ENCODE measurements at places on chromosomes 11 and 22.

- DNase-seq: peak; percentile 70
Observed at GRCh38 chr22:19766511-19767426, 6.2 kb downstream of the TBX1 start.

- DNase-seq: no peak
Observed at GRCh38 chr11:18615628-18616392, 16.2 kb downstream of the MISFA start.

DNA sequence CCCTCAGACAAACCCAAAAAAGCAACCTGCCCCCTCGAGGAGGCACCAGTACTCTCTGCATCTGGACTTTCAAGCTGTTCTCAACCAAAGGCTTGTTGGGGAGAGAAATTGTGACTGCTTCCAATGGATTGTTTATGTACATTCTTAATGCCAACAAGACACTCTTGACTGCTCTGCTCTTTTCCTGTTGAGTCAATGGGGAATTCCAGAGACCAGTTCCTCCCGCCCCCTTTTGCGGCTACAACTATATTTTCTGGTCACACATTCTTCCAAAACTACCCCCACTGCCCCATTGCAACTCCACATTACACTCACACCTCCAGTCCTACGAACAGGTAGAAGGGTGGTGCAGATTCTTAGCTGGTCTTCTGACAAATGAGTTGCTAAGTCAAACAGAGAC, 187.0 kb downstream of the DSCAML1 start:
- no peak for DNase-seq

DNA sequence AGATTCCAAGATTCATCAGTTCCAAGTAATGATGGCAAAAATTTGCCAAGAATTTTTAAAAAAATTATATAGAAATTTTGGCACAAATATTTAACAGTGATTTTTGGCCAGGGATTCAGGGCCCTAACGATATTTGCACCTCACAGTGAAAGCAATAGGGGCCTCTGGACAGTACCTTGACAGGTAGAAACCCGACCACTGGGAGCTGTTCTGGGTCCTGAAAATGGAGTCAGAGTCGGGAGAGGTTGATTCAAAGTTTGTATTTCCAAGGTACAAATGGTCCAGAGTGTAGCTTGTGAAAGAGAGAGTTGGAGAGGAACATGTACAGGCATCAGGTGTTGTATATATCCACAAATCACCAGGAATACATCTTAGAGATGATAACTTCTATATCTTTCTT, 41.6 kb downstream of the MRGPRX2 start:
- no peak for DNase-seq

DNA sequence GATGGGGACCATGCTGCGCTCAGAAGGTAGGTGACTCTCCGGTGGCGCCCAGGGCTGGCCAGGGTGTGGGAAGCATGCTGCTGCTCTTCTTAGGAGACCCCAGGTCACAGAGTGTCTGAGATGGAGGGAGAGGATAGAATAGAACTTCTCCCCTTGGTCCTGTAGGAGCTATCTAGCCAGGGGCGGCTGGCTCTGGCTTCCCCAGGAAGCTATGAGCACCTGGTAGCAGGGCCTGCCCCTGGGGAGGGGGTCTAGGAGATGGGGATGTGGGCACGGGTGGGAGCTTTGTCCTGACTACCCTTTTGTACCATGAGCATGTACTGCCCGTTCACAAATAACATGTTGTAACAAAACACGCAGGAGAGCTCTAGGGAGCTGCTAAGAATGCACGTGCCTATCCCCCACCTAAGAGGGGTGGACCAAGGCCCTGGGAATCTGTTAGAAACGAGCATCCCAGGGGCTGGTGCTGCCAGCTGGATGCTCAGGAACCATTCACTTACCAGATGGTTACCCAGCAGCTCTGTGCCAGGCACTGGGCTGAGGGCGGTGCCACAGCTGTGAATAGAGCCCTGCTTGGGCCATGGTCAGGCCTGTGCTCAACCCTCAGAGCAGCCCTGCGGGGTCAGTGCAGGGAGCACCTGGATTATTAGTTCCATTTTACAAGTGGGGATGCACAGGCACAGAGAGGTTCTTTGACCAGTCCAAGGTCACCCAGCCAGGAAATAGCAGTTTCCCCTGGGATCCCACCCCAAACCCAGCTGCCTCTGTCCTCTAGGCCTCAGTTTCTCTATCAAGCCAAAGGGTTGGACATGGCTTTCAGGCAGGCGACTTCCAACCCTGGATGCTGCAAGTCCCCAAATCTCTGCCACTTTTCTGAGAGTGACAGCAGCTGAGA, 2.2 kb downstream of the SLC39A13 start:
- DNase-seq: no peak

DNA sequence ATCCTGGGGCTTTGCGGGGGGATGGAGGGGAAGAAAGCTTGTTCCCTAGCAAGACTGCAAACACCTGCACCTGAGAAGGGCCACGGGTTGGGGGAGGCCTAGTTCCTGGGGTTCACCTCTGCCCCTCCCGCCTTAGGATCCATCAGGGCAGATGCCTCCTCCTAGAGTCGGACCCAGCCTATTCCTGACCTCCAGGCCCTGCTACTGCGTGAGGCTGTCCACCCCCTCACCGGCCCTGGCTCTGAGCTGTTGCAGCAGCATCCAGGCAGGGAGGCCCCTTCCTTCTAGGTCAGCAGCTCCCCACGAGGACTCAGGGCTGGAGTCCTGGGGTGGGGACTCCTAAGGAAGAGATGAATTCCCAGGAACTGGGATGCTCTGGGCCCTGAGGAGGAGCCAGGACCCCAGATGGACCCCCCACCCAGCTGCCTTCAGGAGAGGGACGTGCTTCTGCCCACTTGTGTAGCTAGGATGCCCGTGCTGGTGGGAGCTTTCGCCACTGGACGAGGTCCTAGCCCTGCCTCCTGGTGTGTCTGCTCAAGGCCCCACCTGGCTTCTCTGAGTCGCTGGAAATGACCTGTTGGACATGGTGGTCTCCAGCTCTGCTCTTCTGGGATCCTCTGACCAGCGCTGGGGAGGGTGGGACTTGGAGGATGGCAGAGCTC, 10.3 kb downstream of the MRGPRF start:
- DNase-seq: peak; percentile 41

GRCh38 chr22:17234144-17234623, 14.9 kb upstream of the ADA2 start:
- no peak for DNase-seq

GRCh38 chr11:44338026-44338425, 28.1 kb upstream of the ALX4 start:
- no peak for DNase-seq

DNA sequence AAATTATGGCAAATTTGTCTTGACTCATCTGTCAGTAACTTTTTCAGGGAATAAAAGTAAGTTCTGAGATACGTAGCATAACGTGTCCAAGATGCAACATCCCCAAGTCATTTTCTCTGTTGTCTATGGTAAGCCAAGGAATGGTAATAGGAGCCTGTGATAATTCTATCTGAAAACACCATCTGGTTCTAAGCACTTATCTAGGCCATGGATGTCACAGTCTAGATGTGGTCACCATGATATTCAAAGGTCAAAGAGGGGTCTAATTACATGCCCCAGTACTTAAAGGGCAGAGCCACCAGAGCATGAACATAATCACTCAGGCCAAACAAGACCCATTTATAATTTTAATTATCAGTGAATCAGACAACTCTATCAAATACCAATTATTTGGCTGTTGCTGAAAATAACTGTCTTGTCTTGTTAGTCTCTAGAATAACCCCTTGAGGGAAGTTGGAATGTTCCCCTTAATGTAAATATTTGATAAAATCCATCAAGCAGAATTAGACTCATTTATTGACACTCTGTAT, 225.1 kb upstream of the MPPED2 start:
- no peak for DNase-seq

DNA sequence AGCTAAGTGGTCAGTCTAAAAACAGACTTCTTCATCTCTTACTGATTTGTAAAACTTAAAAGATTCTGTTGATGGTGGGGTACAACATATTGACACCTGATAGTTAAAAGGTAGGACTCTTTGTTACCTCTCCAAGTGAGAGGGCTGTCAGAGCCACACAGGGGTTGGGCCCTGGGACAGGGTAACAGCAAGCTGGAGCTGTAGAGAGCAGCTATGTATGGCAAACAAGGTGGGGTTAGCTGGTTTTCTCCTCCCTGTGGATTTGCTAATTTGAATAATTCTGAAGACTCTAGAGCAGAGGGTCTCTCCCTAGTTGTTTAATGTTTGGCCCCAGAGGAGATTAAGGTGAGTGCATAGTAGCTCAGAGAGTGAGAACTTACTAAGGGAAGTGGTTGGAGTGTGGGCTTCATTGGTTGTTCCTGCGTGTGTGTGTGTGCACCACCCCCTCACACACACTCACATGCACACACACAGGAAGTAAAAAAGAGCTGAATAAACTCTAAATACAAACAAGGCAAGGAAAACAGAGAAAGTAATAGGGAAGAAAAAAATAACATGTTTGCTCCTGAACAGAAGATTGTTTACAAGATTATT, 9.2 kb upstream of the GAS2 start:
- DNase-seq: no peak

DNA sequence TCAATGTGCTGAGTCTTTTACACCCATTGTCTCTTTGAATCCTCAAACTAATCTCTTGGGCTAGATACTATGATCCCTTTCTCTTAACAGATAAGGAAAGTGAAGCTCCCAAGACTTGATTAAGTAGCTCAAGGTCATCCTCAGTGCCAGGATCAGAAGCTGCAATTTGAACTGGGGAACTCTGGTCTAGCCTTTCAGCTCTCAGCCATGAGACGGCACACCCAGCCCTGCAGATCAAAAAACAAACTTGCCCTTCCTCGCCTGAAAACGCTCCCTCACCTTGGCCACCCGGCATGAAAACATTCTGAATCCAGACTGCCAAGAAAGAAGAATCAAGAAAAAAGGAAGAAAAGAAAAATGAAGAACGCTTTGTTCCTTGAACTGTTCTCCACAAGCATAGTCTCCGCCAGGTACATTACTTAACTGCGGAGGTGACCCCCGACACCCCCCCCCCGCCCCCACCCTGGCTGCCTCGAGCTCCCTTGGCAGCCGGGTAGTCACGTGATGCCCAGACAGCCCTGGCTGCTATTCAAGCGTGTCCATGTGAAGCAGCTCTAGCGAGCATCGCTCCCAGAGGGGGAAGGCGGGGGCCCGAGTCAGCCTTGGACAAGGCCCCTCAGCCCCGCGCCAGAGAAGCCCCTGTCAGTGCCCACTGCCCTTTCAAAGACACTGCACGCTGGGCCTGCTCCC, 451.2 kb downstream of the MIAT start:
- peak; percentile 61 for DNase-seq

- DNase-seq: no peak
Observed at GRCh38 chr22:21760640-21761039, 25.0 kb upstream of the YPEL1 start.

GRCh38 chr11:74925281-74925680, 23.6 kb downstream of the XRRA1 start:
- DNase-seq: no peak

GRCh38 chr11:2934021-2934550, 4.9 kb upstream of the PHLDA2 start:
- DNase-seq: no peak

DNA sequence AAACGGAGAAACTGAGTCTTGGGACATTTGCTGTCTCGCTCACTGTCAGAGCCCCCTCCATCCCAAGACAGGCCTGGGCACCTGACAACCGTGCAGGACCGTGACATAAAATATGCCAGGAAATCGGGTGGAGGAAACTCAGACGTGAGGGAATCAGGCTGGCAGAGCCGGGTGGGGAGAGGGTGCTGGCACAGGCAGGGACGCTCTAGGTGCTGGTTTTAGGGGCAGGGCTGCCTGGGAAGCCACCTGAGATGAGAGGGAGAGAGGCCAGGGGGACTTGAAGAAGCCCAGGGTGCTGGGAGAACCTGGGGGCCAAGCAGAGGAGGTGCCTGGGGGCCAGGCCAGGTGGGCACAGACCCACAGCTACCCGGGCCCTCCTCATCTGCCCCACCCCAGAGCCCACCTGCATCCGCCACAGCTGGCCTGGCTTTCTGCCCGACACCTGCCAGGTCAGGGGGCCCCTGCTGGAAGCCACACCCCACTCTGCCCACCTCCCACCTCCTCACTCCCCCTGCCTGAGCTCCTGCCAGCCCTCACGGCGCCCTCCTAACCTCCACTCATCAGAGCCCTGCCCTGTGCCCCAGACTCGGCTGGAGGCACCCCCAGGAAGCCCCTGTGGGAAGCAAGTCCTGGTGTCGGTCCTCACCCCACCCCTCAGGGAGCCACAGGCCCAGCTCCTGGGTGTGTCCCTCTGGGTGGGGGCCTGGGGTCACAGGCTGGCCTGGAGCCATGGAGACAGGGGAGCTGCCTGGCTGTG, 27.3 kb upstream of the MUC5AC start:
- peak; percentile 38 for DNase-seq

GRCh38 chr22:49763696-49764095, 64.0 kb downstream of the BRD1 start:
- no peak for DNase-seq

- no peak for DNase-seq
Observed at GRCh38 chr11:10314199-10315072, 9.6 kb downstream of the ADM start.

DNA sequence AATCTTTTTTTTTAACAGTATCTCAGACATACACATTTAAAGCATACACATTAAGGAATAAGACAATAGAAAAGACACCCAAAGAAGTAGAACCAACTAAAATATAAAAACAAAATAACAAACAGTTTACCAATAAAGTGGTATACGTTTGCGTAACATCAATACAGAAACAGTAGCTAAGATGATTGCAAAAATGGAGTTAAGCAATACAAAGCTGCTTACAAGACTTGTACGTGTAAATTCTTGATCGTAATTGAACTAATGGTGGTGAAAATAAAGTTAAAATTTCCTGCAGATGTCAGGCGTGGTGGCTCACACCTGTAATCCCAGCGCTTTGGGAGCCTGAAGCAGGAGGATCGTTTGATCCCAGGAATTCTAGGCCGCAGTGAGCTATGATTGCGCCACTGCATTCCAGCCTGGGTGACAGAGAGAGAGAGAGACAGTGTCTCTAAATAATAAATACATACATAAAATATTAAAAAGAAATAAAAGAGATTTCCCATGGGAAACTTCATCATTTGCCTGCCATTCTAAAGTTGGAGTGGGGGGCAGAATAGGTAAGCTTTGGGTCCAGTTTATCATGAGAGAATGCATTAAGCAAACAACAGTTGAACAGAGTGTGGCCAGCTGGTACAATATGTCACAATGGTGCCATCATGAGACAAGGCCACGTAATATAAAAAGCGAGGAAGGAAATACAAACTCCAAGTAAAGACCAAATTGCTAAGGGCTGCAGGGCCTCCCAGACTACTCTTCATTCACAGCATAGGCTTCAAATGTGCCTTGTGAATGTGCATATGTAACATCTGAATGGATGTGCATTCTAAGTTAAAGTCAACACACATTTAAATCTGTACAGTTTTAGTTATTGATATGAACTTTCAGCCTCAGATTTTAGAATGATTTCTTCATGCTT, 38.9 kb upstream of the EED start:
- DNase-seq: no peak

- DNase-seq: no peak
Observed at GRCh38 chr11:95930948-95931347, 7.0 kb upstream of the MTMR2 start.

GRCh38 chr11:71135112-71135511, 117.3 kb downstream of the SHANK2 start:
- no peak for DNase-seq

DNA sequence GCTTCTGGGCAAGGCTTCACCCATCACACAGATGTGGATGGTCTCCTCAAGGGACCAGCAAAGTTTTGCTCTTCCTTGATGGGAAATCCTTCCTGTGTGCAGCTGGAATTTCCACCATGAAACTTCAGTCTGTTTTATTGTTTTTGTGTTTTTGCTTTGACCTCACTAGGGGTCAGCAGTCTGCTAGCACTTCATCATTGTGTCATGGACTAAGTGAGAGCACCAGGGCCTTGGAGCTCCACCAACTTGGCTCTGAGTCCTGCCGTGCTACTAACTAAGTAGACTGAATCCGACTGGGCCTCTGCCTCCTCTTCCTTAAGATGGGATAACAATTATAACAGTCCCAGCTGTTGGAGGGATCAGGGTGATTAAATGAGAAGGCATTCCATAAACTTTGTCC, 305.8 kb upstream of the NCAM1 start:
- DNase-seq: peak; percentile 57

Data from ureter (tissue), 1 donor.